ENCODE measurements at places on chromosomes 1 and 21.

GRCh38 chr1:162736633-162737067, 53.9 kb upstream of the HSD17B7 start:
- DNase-seq = no peak

DNA sequence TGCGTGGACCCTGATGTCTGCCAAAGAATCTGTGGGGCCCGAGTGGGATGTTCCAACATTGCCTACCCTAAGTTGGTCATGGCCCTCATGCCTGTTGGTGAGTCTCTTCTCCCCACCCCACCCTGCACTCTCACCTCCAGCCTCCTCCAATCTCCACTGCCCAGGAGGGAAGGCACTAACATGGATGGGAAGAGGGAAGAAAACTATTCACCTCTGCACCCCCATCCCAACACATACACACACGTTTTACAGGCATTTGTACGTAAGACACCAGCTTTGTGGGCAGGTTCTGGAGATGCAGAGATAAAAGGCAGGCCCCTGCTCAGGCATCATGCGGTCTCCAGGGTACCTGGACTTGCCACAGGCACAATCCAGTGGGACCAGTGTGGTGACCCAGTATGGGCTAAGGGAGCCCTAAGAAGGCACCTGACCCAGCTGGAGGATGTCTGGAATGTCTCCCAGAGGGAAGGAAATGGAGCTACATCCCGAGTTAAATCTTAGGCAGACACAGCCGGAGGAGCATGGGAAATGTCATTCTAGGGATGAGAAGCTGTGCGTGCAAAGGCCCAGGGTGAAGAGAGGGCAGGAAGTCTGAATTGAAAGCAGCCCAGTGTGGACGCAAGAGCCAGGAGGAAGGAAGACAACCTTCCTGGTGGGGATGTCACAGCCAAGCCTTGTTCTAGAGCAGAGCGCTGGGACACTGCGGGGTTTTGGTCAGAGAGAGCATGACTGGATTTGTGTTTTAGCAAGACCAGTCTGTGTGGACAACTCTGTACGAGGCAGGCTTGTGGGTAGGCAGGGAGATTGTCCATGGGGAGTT, 11.4 kb downstream of the SLC5A9 start:
- no peak for DNase-seq

- no peak for DNase-seq
Observed at GRCh38 chr1:35564884-35565741, 7.5 kb downstream of the NCDN start.

- DNase-seq = no peak
Observed at GRCh38 chr1:43288785-43289706, 3.7 kb upstream of the C1orf210 start.

GRCh38 chr1:65420590-65421350, at the start of the genes LEPR and LEPROT:
Gene LEPR (plus strand): TSS chr1:65420668. CDS start chr1:65565566, 144,898 bp downstream.
Gene LEPROT (plus strand): TSS chr1:65420668. CDS start chr1:65420725, 57 bp downstream.
- no peak for DNase-seq

GRCh38 chr1:179871940-179872339, 5.7 kb downstream of the TOR1AIP2 start:
- no peak for DNase-seq

DNA sequence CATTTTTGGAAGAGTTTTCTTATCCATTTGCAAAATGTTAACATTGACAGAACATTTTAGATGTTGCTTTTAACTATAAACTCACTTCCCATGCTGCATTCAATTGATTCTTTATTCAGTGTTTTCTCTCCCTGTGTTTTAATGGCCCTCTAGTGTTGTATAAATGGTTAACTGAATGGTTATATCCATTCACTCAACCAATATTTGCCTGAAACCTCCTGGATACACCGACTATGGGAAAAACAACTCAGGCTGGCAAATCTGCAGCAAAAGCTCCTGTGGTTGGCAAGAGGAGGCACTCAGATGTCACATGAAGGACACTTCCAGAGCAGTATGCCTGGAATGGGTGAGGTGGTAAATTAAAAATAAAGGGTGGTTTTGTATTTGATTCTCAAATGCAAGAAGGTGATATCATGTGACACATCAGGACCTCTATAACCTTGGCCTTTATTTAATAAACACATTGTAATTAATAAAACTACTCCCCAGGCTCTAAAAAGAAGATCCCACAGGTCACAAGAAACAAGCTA, 107.6 kb downstream of the BCAR3 start:
- DNase-seq = peak; percentile 25

- no peak for DNase-seq
Observed at GRCh38 chr1:71831646-71832045, 450.7 kb downstream of the NEGR1 start.

DNA sequence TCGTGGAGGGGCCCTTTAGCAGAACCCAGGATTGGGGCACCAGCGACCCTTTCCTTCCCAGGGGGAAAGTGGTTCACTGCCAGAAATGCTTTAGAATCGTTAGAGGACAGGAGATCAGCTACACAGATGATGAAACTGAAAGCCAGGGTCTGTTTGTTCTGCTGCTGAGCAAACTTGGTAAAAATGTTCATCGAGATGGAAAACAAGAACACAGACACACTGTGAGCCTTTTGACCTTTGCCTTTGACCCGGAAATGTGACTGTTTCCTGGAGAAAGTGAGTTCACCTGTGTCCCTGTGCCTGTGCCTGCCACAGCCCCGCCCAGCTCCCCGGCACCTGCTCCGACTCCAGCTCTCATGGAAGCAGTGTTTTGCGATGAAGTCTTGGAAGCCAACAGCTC, 234.3 kb downstream of the CAMTA1 start:
- DNase-seq = no peak
